ENCODE measurements at places on chromosomes 1 and 21.

DNA sequence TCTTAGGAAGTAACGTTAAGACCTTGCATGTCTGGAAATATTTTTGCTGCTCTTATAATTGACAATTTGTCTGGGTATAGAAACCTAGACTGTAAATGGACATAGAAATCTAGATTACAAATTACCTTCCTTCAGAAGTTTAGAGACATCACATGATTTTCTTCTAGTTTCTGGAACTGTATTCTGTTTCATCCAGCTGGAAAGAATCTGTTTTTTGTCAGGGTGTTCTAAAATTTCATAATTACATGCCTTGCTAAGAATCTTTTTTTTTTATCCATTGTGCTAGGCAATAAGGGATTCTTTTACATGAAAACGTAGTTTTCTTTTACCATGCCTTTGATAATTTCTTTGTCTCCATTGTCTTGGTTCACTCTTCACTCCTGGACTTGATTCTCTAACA is 20.7 kb upstream of the S100A7 start:
- no peak for DNase-seq

GRCh38 chr1:223770621-223771315 is 58.4 kb downstream of the CAPN2 start:
- DNase-seq = no peak

- no peak for DNase-seq
These were observed 16.2 kb upstream of the ZNF326 start for GRCh38 chr1:89978755-89979154.

DNA sequence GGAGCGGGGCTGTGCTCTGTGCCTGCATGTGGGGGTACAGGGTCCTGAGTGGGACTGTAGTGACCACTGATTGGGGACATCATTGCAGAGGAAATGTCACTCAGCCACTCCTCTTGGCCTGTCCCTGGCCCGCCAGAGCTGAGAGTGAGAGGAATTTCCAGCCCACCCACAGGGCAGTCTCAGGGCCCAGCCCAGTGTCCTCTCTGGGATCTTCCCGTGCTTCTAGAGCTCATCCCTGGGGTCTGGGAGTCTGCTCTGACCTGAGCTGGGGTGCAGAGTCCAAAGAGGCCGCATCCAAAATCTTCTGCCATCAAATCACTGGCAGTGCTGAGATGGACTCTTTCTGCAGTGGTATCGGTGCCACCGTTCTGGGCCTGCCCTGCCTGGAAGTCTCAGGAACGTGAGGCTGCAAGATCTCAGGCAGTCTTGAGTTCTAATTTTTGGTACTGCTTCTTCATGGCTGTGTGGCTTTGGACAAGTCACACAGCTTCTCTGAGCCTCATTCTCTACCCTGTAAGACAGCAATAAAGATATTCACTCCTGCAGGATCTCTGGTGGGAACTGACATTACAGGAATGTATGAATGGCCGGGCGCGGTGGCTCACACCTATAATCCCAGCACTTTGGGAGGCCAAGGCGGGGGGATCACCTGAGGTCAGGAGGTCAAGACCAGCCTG is 100.8 kb upstream of the TARDBP start:
- DNase-seq = no peak

DNA sequence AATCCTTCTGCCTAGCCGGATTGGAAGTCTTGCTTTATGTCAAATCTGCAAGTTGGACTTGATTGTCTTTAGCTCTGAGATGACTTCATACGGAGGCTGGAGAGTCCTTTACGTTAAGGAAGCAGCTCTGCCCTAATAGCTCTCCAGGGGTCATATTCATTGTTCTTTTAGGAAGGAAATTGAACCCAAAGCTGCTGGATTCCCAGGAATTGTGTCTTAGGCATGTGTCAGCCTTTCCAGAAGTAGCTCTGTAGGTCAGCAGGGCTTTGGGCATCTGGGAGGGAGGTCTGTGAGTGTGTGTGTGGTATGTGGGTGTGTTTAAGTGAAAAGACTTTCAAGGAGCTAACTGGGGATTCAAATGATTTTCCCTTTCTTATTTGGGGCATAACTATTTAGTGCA is 82.4 kb downstream of the ABCA4 start:
- peak; percentile 43 for DNase-seq

DNA sequence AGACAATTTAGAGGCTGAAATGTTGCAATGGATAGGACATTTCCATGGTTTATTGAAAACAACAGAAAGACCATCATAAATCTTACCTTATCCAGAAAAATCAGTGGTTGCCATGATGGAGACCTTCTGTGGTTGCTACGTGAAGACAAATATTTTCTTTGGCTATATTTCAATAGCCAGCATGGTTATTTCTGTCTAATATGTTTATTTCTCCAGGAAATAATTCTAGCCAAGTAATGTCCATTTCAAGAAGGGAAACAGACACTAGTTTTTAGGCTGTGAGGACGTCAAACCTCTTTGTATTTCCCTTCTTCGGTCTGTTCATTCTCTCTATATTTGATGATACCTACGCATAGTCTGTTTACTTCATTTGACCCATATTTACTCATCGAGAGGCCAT is 49.2 kb upstream of the NFASC start:
- no peak for DNase-seq

- DNase-seq = no peak
These were observed 53.4 kb upstream of the CITED4 start for GRCh38 chr1:40915581-40915980.

GRCh38 chr1:248906753-248907661 is 972 bp downstream of the PGBD2 start:
- DNase-seq = no peak

GRCh38 chr21:38175306-38175705 is 81.5 kb upstream of the KCNJ15 start:
- DNase-seq = no peak

DNA sequence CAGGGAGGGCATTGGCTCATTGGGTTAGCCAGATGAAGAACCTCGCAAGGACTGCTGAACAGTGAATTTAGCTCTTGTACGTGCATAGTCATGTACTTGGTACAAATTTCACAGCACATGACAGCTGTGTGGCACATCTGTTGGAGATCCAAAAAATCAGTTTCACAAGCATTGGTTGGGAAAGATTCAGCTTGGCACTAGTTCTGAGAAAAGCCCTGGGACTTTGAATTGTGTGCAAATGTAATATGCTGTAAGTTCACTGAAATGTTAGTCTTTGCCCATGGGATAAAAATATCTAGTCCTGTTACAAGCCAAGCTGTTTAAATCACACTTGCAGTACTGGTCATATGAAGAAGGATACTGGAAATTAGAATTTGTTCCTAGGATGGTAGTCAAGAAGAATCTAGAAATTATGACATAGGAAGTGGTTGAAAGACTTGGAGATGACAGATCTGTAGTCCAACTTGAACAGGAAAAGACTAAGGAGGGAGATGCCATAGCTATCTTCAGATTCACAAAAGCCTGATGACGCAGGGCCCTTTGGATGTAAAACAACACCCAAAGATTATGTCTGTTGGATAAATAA is 19.2 kb downstream of the LAMC2 start:
- DNase-seq = peak; percentile 78

DNA sequence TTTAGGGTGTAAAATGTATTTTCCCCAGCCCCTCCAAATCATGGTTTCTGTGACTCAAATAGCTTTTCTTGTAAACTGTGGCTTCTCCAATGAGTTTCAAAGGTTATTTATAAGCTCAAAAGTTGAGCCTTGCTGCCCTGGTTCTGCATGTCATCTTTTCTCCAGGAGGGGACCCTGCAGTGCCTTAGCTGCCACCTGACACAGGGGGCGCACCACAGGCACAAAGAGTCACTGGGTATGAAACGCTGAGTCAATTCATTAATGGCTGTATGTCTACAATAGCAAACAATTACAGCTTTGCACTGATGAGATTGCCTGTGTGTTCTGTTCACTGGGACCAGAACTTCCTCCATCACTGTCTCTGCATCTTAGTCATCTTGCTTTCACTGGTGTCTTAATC is 100.8 kb downstream of the PCP4 start:
- DNase-seq = no peak

GRCh38 chr1:172378109-172378760 is 42.2 kb upstream of the C1orf105 start:
- DNase-seq = no peak

DNA sequence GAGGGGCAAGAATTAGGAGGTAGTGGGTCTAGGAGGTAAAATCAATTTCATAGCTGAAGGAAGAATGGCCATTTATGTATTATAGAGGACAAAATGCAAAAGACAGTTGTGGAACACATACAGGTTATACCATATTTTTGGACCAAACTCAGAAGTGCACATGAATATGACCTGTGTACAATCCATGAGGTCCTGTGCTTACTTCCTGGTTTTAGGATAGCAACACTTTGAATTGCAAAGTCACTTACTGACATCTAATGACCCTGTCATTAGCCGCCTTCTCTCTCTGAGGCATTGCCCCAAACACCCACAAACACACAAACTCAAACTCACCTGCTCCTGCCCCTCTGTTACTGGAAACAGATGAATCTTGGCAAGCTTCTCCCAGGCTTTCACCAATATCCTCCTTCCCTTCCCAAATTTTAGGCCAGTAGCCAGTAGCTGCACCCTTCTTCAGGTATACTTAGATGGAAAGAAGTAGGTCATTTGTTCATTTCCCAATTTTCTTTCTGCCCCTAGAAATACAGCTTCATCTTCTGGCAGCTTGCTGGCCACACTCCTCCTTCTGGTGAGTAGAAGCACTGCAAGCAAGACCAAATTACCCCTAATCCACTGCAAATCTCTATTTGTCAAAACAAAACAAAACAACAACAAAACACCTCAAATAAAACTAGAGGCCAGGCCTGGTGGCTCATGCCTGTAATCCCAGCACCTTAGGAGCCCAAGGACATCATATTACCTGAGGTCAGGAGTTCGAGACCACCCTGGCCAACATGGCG is 13.7 kb upstream of the RPL5 start:
- DNase-seq = no peak

GRCh38 chr1:44105810-44106209 is 12.8 kb upstream of the KLF17 start:
- no peak for DNase-seq

DNA sequence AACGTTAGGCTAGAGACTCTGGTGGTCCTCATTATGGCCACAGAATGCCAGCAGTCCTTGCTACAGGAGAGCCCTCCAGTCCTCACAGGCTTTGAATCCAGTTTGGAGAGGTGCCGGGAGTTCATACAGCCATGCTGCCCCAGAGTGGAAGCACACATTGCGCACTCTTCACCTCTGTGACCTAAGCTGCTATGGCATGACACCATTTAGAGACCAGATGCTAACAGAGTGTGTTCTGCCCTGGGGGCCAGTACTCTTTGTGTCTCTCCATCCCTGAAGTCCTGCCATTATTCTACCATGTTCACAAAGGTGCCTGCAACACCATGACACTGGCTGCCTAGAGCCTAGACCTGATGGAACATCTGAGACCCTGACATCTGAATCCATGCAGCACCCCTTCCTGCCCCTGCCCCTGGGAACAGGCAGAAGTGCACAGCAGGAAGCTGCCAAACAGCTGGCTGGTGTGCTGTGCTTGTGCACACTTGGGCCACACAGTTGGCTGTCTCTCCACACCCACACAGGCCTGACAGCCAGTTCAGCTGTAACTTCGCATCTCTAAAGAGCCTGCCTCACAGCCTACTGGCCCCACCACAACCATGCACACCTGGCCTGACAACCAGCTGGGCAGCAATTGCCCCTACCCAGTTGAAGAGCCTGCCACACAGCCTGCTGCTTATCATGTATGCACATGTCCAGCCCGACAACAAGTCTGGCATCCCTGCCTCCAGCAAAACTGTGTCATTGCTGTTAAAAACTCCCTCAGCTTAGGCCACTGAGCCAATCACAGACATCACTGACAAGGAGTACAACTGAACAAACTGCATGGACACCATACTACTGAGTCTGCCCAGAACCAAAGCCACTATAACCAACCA is 49.1 kb downstream of the MCOLN2 start:
- no peak for DNase-seq

- DNase-seq = no peak
These were observed 141.0 kb downstream of the MAGI3 start for GRCh38 chr1:113531321-113531720.

GRCh38 chr1:91891454-91891853 is 5.5 kb upstream of the TGFBR3 start:
- no peak for DNase-seq

GRCh38 chr1:22540337-22540736 is 23.0 kb upstream of the EPHA8 start:
- DNase-seq = no peak

- DNase-seq = no peak
These were observed 959.0 kb downstream of the PLA2G4A start for GRCh38 chr1:187787736-187788135.

DNA sequence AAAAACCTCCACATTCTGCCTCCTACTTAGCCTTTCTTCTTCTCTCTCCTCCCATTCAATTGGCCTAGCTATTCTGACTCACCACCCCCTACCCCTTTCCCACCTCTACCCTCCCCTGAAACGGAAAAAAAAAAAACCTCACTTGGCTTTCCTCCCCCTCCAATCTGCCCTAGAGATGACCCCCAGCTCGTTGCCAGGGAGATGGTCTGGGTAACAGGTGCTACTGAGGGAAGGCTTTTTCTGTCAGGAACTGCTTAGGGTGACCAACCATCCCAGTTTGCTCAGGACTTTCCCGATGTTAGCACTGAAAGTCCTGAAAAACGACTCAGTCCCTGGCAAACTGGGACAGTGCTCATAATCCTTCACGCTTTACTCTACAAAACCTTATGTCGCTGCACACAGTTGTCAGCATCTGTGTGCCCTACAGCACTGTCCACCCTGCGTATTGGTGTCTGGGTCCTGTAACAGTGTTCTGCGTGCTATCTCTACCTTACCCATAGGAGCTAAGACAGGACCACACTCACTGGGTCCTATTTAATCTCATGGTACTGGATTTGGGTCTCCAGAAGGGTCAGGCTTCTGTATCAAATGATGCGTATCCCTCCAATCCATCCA is 7.7 kb upstream of the CADM3 start:
- DNase-seq = no peak

- DNase-seq = no peak
These were observed 9.0 kb downstream of the DDX59 start for GRCh38 chr1:200660719-200661118.

DNA sequence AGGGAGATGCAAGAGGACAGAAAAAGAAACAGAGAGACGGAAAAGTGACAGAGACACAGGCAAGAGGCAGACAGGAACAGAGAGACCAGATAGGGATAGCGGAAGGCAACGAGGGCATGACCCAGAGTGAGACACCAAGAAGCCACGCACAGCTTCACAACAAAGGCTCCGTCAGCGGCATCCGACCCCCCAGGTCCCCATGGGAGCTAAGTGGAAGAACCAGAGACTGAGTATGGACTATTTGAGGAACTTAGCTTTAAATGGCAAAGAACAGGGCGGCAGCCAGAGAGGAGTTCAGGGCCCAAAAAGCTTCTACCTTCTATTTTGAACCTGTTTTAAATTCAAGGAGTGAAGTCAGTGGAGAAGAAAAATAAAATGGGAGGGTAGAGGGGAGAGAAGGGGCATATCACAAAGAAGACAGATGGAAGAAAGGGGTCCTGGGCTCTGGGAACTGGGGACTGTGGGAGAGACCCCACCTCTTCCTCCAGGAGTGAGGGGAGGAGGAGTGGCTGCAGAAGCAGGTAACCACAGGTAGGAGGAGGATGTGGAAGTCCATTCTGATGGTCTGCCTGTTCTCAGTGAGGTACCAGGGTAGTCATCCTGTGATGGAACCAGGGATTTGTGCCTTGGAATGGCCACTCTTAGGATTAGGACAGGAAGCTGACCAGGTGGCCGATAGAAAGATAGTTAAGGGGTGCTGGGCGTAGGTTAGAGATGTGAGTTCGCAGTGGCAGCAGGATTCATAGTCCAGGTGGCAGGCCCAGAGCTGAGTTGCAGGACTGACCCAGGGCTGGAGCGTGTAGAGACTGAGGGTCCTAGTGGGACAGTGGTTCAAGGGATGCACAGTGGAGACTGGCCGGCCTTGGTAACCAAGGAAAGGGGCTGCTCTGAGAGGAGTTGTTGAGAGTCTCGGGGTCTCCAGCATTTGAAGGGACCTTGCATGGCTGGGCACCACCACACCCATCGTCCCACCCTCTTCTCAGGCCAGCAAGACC is 37.7 kb downstream of the CSMD2 start:
- no peak for DNase-seq

Measured in right hindlimb (tissue), 1 donor.